ENCODE measurements at places on chromosomes 11 and 22.

- no peak for DNase-seq
Measured at GRCh38 chr22:47388331-47388730, 625.9 kb downstream of the TBC1D22A start.

GRCh38 chr11:58135171-58135570, 9.8 kb upstream of the OR9I1 start:
- DNase-seq, result no peak

GRCh38 chr22:42596863-42597530, 17.7 kb downstream of the POLDIP3 start:
- no peak for DNase-seq

DNA sequence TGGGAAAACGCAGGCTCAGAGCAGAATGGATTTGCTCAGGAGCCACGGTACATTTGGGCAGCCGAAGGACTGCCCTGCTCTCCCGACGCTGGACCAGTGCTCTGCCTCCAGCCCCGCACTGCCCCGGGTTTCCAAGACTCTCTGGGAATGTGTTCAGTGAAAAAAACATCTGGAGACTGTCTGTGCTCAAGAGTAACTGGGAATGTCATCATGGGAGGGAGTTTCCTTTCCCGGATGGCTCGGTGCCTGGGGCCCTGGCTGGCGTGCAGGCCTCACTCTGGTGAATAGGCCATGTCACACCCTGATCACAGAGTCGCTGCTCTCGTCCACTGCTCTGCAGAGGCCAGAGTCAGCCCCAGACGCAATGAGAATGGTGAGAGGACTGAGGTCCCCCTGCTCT, 9.8 kb upstream of the APOL6 start:
- DNase-seq, result no peak

GRCh38 chr11:41289408-41289807, 170.0 kb downstream of the LRRC4C start:
- DNase-seq, result no peak

- DNase-seq, result no peak
Measured at GRCh38 chr11:78210000-78210608, 21.4 kb downstream of the USP35 start.

- no peak for DNase-seq
Measured at GRCh38 chr22:38753948-38754750, 1.6 kb downstream of the SUN2 start.

DNA sequence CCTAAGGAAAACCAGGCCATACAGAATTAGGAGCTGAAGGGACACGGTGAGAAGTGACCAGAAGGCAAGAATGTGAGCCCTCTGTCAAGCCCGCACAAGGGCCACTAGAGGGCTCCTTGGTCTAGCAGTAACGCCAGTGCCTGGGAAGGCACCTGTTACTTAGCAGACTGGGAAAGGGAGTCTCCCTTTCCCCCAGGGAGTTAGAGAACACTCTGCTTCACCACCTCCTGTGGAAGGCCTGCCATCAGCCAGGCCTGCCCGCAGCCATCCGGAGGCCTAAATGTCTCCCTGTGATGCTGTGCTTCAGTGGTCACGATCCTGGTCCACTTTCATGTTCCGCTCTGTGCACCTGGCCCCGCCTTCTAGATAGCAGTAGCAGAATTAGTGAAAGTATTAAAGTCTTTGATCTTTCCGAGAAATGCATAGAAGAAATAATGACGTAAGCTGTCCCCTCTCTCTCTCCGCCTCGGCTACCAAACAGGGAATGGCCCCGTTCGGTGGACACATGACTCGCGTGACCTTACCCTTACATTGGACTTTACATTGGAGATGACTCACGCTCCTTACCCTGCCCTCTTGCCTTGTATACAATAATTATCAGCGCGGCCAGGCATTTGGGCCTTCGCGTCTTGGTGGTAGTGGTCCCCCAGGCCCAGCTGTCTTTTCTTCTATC, 10.7 kb upstream of the GSTP1 start:
- DNase-seq, result no peak

GRCh38 chr22:19179497-19180048, 1.0 kb upstream of the SLC25A1 start:
- DNase-seq, result no peak

- DNase-seq, result no peak
Measured at GRCh38 chr11:1256257-1257045, 33.6 kb downstream of the MUC5B start.

GRCh38 chr11:81104051-81104450, 1629.6 kb downstream of the FAM181B start:
- DNase-seq, result no peak

DNA sequence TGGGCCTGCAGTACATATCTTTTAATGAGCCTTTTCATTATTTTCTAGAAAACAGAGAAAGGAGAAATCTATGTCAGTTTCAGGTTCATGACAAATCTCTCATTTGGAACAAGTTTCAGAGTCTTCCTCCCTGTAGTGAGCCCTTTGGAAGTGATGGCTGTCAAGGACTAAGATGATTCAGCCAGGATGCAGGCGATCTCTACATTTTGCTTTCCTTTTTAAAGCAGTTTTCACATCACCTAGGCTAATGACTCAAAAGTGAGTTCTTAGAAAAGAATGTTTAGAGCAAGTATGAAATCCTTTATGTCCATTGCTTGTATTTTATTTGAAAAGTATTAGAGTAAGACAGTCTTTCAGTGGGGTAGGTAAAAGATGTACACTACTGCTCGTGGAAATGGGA, 130.1 kb downstream of the TRPC6 start:
- DNase-seq, result no peak

DNA sequence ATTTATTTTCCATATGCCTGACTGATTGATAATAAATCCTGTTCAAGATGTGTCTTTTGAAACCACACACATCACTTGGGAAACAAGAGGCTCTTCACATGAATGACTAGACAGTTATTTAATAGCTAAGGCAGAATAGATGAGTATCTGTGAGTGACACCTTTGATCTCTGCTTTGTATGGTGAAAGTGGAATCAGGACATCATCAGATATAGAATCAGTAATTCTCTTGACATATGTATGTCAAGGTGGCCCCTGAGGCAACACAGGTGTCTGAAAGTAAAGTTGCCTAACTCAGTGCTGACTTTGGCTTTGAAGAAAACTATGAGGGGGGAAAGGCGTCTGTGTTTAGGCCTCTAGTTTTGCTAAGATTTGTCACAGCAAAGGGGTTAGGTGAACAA, 11.5 kb upstream of the CASP4 start:
- no peak for DNase-seq

- DNase-seq, result no peak
Measured at GRCh38 chr22:39984006-39984405, 10.7 kb upstream of the FAM83F start.

DNA sequence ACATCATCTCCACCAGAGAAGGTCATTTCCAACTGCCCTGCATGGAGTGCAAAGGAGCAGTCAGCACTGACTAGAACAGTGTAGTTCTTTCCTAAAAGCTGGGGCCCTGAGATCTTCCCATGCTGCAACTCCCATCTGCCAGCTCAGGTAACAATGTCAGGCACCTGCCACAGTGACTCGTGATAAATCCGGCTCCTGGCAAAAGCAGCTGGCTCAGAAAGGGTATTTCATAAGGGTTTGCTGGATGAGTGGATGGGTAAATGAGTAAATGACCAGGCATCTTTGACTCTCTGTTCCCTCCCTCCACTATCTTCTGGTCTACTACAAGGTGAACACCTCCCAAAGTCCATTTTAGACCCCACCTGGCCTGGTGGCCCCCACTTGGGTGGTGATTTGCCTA, 403.6 kb downstream of the NXPE2 start:
- no peak for DNase-seq

- no peak for DNase-seq
Measured at GRCh38 chr22:38835888-38836301, 7.9 kb downstream of the NPTXR start.

GRCh38 chr11:62573006-62573591, 592 bp downstream of the EEF1G start:
- DNase-seq, result no peak

DNA sequence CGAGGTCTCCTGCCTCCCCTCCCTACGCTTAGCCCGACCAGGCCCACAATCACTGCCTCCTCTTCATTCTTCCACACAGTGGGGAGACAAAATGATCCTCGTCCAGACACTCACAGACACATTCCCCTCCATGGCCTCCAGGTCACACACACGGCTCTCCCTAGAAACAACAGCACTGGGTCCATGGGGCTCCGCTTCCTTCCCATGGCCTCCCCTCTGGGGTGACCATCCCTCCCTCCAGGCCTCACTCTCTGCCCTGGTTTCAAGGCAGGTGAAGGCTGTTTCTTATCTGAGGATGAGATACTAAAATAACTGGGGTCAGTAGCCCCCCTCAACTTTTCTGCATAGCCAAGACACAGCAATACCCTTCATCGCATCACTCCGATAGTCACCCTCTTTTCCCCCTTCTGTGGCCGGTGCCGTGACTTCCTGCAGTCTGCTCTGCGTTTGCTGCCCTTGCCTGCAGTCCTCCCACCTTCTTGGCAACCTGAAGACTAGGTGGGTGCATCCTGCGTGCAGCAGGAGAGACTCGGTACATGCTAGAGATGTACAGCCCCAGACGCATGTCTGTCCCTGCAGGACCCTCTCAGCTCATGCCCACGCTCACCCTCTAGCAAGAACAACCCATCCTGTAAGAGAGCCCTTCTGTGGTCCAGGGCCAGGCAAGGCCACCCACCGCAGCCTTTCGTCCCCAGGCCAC, 55.8 kb downstream of the CD6 start:
- DNase-seq, result no peak

- DNase-seq, result no peak
Measured at GRCh38 chr11:66548041-66548440, 1.3 kb downstream of the ACTN3 start.
